ENCODE measurements at places on chromosomes 11 and 22. TPM values are rescaled to one million over a fixed set of nuclear protein-coding genes. Genes with fewer than 3 reads are reported as not detected.

GRCh38 chr22:47202819-47203553 lies 440.5 kb downstream of the TBC1D22A start:
- no peak for DNase-seq

MN1 gene
- 6.3 TPM for total RNA-seq

- peak; percentile 83 for DNase-seq
Measured at GRCh38 chr11:69010964-69011623, 2.0 kb downstream of the MRGPRF start.

OR10G6 gene
- total RNA-seq = not detected

GRCh38 chr11:36426226-36426848 lies 83.7 kb downstream of the TRAF6 start:
- DNase-seq = no peak

DNA sequence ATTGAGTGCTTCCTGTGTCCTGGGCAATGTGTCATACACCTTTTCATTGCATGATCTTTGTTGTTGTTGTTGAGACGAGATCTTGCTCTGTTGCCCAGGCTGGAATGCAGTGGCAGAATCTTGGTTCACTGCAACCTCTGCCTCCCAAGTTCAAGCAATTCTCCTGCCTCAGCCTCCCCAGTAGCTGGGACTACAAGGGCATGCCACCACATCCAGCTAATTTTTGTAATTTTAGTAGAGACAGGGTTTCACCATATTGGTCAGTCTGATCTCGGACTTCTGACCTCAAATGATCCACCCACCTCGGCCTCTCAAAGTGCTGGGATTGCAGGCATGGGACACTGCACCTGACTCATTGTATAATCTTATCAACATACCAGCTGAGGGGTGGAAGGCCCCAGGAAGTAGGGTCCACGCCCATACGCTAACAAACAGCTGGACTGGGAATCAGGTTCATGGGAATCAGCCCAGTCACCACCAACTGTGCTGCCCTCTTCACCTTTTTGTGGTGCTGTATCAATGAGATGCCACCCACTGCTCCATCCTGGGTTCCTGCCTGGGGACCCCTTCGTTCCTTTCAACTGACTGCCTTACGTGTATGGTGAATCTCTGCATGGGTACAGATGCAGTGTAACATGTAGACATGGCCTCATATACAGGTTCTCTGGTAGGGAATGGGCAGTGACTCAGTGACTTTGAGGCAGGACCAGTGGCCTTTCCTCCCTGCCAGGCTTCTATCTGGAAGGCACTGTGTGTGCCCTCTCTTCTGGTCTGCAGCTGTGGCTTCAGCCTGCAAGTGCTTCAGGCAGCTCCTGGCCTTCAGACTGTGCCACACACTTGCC lies 32.5 kb upstream of the YWHAH start:
- DNase-seq = no peak

DNA sequence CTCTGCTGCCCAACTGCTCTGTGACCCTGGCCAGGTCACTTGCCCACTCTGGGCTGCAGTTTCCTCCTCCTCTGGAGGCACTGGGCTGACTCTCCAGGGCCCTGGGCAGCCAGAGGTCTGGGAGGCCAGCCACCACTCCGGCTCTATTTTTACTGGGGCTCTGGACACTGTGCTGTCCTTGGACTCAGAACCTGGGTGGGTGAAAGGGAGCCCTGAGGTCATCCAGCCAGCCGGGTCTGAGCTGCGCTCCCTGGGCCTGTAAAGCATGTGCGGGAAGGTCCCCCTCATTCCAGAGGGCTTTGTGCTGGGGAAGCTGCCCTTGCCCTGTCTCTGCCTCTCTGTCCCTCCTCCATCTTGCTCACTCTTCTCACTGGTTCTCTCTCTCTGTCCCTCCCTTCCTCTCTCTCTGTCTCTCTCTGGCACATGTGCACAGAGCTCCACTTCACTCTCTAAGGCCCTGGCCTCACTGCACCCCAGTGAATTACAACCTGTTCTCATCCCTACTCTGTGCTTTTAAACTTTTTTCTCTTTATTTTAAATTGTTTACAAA lies 24.6 kb downstream of the MB start:
- DNase-seq = peak; percentile 66

- no peak for DNase-seq
Measured at GRCh38 chr22:38320605-38321402, 3.6 kb upstream of the CSNK1E start.

SLC5A1 gene
- total RNA-seq = 215 TPM

DNA sequence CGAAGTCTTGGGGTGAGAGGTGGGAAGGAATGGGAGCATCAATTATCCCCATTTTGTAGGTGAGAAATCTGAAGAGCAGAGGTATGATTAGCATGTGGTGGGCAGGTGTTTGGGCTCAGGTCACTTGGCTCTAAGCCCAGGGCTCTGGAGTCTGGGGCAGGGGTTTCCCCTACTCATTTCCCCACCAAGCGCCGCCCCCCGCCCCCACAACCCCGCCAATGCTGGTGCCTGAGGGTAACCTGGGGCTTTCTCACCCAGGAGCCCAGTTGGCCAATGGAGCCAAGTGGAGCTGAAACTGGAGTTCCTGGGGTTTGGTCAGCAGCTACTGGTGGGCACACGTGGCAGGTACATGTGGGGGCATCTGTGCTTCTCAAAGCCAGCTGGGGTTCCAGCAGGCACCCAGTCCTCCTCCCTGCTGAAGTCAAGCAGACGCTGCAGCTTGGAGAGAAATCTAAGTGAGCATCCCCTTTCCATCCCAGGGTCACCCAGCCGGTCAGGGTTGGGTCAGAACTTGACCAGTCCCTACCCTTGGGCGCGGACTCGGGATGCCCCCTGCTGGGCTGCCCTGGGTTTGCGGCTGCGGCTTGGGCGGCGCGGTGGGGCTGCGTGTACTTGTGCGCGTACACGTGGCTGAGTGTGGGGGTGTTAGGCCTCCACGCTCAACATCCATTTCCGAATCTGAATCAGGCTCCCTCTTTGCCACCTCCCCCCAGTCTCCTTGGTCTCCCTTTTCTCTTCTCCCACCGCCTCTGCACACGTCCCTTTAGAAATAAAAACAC lies 1.7 kb upstream of the CHRM1 start:
- no peak for DNase-seq

GRCh38 chr11:134152696-134153095 lies 71.1 kb downstream of the NCAPD3 start:
- DNase-seq = no peak

DNA sequence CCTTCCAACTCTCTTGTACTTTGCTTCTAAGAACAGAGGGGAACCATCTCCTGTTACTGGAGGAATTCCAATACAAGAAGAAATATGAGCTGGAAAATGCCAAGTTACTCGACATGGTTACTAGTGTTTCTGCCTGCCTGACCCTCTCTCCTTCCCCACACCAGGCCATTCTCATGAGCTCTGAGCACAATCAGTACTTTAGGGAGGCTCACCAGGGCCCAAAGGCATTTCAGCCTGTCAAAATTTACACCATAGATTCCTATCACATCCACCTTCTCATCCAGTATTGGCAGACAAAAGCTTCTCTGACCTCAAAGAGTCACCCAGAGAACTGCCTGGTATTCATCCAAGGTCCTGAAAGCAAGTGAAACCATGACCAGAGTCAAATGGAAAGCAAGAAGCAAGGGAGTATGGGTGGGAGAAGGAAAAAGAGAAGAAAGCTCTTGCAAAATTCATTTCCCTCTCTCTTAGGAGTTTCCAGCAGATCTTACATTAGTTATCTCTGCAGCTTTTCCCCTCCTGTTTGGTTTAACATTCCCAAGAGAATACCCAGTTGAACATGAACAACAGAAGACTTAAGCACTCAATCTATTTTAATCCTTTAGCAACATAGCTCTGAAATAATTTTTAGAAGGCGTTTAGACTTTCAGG lies 58.7 kb upstream of the NCAM1 start:
- DNase-seq = no peak

DNA sequence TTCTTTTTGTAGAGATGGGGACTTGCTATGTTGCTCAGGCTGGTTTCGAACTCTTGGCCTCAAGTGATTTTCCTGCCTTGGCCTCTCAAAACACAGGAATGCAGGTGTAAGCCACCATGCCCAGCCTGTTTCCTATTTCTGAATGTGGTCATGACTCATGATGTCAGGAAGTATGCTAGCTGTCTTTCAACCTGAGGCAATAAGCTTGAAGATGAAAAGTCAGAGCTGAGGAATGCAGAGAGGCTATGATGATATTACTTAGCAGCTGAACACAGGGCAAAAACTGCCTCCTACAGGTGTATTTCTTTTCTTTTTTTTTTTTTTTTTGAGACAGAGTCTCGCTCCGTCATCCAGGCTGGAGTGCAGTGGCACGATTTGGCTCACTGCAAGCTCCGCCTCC lies 9.0 kb upstream of the NUCB2 start:
- DNase-seq = no peak

CD248 gene
- 15.7 TPM for total RNA-seq

GRCh38 chr11:69541501-69542313 lies 60.2 kb downstream of the LINC01488 start:
- no peak for DNase-seq

DNA sequence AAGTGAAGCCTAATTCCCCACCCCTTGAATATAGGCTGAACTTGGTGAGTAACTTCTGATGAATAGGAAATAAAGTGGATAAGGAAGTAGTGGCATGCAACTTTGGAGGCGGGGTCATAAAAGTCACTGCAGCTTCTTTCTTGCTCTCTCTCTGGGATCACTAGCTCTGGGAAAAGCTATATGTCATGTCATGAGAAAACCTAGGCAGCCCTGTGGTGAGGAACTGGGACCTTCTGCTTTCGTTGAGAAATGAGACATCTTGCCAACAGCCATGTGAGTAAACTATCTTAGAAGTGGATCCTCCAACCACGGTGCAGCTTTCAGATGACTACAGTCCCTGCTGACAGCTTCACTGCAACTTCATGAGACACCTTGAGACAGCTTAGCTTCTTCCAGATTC lies 15.7 kb downstream of the ZNF214 start:
- no peak for DNase-seq

IL18 gene
- 1.9 TPM for total RNA-seq

C1QTNF6 gene
- 1.5 TPM for total RNA-seq

DNA sequence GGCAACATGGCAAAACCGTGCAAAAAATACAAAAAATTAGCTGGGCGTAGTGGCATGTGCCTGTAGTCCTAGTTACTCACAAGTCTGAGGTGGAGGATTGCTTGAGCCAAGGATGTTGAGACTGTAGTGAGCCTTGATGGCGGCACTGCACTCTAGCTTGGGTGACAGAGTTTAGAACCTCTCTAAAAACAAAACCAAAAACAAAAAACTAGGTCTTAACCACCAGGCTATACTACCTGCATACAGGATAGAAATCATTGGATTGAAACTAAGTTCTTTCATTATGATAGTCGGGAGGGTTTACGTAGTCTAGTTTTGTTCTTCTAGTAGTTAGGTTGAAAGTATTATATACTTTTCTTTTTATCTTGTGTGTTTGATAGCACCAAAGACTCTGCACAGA lies 5.8 kb downstream of the RNF214 start:
- no peak for DNase-seq

DNA sequence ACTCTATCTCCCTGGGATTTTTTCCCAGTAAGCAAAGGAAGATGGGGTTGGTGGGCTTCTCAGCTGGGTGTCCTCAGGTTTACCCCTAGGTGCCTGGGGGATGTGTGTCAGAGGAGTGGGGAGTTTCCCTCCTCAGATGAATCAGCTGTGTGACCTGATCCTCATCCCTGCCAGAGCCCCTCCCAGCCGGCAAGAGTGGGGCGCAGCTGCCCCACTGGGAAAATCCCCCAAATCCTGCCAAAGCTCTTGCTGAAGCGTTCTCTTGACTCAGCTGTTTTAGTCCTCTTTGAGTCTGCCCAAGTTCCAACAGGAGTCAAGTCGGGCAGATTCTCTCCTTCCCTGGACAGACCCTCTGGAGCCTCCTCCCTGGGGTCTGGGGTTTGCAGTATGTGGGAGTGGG lies 6.0 kb downstream of the C11orf68 start:
- no peak for DNase-seq

MDK gene
- total RNA-seq = 4.7 TPM

MMP3 gene
- total RNA-seq = not detected

NEFH gene
- 0.16 TPM for total RNA-seq

ZNRD2 gene
- total RNA-seq = 23.2 TPM

DNA sequence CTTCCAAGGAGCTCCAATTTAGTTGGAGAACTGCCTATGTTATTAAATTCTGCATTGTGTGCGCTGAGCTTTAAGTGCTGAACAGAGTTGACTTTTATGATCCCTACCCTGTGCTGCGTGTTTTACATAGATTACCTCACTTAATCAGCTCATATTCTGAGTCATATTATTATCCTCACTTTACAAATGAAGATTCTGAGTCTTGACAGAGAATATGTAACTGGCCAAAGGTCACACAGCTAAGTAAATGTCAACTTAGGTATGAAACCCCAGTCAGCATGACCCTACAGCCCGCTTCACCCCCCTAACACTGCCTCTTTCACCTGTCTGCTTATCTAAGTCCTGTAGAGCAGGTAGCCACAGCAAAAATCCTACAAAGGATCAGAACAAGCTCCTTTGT lies 19.8 kb upstream of the TMPRSS5 start:
- no peak for DNase-seq
